H54 (cell line): ENCODE measurements at places on chromosomes 11 and 22.

- DNase-seq: no peak
These were observed 90.2 kb upstream of the KCNQ1OT1 start for GRCh38 chr11:2789791-2790567.

DNA sequence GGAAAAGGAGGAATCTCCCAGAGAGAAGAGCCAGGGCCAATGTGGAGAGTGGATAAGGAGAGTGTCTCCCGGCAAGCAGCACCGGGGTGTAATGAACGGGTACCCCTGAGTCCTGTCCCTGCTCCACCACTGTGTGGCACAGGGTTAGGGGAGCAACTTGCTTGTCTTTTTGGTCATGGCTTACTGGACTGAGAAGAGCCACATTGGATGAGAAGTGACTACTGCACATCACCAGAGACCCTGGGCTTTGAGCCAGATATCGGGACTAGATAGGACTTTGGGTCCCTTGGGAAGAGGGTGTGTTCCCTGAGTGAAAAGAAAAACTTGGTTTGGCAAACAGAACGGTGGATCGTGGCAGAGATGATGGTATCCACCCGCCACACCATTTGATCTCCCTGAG is 24.6 kb downstream of the SDHAF2 start:
- DNase-seq: no peak

DNA sequence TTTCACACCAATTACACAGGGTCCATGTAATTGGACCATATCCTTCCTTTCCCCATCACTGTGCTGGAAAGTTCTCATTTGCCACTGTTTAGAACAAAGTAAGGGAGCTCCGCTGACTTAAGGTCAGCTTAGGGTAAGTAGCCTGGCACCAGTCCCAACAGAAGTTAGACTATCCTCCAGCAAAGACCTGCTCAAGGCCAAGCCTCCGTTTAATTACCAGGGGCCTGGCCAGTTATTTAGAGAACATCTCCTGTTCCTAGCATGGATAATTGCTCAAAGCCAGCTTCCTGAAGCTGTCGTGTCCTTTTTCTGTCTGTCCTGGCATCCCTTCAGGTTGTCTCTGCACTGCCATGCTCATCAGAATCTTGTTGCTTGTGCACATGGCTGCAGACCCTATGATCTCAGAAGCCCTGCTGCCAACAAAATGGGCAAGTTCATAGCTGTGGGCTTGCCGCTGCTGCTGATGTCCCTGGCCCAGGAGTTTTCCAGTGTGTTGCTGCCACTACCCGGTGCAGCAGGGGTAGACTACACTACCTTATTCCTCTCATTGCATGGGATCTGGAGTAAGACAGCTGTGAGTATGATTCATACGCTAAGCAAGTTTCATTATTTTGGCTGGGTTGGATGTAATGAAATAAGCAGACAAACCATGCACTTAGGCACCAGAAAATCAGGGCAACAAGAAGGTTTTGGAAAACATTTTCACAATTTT is 8.1 kb downstream of the OR8A1 start:
- DNase-seq: no peak

DNA sequence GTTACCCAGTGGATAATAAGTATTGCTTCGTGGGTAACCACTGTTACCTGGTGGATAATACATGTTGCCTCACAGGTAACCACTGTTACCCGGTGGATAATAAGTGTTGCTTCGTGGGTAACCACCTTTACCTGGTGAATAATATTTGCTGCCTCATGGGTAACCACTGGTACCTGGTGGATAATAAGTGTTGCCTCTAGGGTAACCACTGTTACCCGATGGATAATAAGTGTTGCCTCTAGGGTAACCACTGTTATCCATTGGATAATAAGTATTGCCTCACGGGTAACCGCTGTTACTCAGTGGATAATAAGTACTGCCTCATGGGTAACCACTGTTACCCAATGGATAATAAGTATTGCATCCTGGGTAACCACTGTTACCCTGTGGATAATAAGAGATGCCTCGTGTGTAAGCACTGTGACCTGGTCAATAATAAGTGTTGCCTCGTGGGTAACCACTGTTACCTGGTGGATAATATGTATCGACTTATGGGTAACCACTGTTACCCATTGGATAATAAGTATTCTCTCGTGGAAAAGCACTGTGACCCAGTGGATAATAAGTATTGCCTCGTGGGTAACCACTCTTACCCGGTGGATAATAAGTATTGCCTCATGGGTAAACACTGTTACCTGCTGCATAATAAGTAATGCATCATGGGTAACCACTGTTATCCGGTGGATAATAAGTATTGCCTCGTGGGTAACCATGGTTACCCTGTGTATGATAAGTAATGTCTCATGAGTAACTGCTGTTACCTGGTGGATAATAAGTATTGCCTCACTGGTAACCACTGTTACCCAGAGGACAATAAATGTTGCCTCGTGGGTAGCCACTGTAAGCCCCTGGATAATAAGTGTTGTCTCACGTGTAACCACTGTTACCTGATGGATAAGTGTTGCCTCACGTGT is 20.1 kb upstream of the NXPE4 start:
- no peak for DNase-seq
